ENCODE measurements at places on chromosomes 6 and 20.

- DNase-seq, result peak; percentile 20
These were observed 51.6 kb upstream of the FAM184A start for GRCh38 chr6:119129968-119130484.

DNA sequence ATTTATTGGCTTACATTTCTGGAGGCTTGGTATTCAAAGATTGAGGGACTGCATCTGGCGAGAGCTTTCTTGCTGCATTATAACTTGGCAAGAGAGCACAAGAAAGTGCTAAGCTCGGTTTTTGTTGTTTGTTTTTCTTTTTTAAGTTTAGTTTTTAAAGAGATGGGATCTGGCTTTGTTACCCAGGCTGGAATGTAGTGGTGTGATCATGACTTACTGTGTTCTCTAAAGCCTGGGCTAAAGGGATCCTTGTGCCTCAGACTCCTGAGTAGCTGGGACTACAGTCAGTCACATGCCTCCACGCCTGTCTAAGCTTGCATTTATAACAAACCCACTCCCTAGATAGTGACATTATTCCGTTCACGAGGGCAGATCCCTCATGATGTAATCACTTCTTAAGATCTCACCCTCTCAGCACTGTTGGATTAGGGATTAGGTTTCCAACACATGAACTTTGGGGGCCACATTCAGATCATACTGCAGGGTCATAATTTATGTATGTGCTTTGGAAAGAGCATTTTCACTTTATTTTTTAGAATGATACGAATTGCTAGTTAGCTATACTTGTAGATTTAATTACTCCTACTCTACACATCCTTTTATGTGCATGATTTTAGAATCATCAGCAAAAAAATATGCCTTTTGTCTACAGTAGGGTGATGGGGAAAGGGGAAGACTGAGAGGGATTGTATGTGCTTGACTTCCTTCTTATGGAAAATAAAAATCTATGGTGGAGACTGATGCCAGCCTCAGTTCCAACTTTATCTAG is 167.8 kb downstream of the JARID2 start:
- peak; percentile 47 for DNase-seq

DNA sequence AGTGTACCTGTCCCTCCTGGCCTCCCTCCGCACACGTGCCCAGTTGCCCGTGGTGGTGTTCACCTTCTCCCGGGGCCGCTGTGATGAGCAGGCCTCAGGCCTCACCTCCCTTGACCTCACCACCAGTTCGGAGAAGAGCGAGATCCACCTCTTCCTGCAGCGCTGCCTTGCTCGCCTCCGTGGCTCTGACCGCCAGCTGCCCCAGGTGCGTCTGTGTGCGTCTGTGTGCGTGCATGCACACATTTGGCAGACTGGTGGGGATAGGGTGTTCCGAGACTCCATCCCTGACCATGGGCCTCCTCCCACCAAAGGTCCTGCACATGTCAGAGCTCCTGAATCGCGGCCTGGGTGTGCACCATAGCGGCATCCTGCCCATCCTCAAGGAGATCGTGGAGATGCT is 4.9 kb downstream of the SKIC2 start:
- DNase-seq, result no peak

DNA sequence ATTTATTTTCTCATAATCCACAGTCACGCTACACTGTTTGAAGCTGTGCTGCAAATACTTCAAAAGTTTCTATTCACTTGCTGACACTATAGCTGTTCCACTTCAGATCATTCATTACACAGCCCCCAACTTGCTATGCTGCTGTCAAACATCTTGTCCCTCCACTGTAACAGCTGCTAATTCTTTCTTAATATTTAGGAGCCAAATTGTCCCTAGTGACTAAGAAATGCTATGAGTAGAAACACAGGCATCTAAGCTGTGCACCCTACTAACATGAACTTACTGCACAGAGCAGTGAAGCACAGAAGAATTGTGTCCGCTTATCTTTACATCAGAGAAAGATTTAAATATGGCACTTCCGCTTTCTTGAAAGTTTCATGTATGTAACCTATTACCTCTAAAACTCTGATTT is 91.3 kb downstream of the PDE10A start:
- no peak for DNase-seq

- no peak for DNase-seq
These were observed 867 bp downstream of the TCF21 start for GRCh38 chr6:133889557-133890403.

GRCh38 chr6:2193931-2194330 is 51.5 kb downstream of the GMDS start:
- DNase-seq, result no peak

GRCh38 chr6:157294654-157295053 is 28.7 kb downstream of the TMEM242 start:
- DNase-seq, result no peak

DNA sequence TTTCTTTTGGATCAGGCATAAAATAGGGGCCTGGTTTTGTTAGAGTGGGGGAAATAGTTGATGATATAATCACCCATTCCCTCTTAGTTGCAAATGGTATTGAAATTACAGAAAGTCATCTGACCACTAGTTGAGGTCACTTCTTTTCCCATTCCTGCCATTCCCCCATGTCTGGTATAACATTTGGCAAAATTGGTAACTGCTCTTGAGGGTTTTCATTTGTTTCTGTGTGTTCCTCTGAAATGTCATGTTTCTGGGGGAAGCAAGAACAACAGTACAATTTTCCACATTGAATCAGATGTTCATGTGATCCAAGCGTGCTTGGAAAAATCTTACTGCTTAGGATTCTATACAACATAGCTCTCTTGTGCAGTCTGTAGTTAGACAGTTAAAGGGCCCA is 7.3 kb downstream of the AIG1 start:
- no peak for DNase-seq

DNA sequence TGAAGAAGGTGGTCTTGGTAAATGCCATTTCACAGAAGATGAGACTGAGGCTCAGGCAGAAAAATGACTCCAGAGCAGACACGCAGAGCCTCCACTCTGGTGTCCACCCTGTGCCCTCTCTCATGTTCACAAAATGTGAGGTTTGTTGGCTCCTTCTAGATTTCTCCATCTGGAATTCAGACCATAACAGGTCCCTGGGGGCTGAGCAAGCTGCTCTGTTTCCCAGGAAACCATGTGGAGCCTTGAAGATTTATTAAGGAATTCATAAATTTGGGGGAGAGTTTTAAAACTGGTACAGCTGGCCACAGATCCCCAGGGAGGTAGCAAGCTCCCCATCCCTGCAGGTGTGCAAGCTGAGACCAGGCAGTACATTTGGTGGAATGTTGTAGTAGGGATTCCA is 38.8 kb upstream of the SIRPA start:
- no peak for DNase-seq

- DNase-seq, result peak; percentile 10
These were observed 64.2 kb downstream of the FKBP5 start for GRCh38 chr6:35624341-35625070.

- DNase-seq, result no peak
These were observed 159.5 kb downstream of the MRPL14 start for GRCh38 chr6:43967719-43968091.

DNA sequence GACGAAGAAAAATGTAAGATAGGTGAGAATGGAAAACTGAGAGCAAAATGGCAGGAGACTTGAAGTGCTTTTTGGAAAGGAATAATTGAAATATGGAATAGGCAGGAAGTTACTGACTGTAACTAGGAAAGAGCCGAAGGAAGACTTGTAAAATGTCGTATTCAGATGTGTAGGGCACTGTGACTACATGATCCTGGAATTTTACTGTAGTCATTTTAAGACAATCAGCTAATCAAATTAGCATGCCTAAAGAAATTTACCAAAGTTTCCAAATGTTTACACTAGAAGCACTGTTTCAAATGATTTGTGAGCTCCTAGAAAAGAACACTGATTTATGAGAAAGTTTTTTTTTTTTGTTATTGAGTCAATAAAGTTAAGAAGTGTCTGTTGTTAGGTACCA is 21.2 kb upstream of the ADIG start:
- no peak for DNase-seq

DNA sequence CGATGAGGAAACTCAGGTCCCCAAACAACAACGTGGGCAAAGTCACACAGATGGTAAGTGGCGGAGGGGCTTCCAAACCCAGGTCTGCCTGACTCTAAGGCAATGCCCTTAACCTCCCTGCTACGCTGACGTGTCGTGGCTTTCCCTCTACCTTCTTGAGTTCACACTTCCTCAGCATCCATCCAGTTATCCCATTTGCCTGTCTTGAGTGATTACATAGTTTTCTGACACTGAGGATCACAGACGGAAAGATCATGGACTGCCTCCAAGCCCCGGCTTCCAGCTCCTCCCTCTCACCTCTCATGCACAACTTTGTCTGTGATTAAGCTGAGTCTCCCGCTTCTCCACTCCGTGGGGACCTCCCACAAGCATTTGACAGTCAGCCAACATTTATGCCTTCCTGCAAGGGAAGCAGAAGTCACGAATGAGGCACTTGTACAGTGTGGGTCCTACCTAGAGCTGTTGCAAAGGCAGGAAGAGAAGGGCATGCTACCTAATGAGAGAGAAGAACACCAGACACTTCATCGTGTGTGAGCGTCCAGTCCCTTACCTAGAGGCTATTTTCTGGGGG is 33.8 kb downstream of the TBC1D7 start:
- peak; percentile 75 for DNase-seq

DNA sequence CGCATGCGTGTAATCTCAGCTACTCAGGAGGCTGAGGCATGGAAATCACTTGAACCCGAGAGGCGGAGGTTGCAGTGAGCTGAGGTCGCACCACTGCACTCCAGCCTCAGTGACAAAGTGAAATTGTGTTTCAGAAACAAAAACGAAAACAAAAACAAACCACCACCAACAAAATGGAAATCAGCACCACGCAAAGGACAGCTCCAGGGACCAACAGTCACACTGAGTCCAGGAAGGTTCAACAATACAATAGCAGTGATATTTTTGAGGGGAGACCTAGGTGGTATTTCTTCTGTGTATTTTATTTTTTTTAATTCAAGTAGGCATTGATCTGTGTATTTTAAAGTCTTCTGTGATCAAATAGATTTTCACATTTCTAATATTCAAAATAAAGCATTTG is 9.8 kb downstream of the HLA-F start:
- DNase-seq, result no peak

GRCh38 chr6:48986845-48987244 is 476.2 kb downstream of the MMUT start:
- DNase-seq, result no peak

GRCh38 chr6:26158581-26159356 is 71.5 kb downstream of the HFE start:
- peak; percentile 89 for DNase-seq

- DNase-seq, result no peak
These were observed 38.4 kb upstream of the CCDC167 start for GRCh38 chr6:37538107-37538506.

DNA sequence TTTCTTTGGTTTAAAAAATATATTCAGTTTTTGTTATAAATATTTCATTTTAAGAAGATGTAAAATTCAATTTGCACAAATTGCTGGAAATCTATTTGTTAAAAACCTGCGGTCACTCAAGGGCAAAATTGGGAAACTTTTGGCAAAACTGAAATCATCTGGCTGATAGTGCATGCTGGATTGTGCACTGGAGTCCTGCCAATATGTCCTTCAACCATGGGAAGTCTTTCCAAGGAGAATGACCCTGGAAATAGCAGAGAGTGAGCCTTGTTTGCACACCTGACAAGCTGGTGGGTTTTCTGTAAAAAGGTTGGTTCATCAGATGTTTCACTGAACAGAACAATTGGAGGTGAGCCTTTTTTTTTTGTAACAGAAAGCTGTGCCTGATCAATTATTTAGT is 413.5 kb downstream of the BTBD3 start:
- no peak for DNase-seq

DNA sequence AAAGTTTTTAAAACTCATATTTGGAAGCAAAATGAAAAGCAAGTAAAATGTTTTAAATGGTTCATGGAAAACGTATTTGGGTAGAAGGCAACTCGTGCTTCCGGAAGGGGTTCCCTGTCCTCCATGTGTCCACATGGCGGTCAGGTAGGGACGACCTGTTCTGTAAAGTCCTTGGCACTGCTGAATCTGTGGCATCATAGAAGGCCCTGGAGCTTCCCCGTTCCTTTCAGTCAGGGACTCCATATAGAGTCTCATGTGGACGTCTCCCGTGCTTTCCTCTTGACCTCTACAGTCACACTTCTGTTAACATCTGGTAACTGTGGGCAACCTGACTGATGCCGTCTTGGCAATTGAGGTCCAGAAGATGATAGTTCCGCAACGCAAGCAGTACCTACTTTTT is 11.4 kb downstream of the DYNLT1 start:
- DNase-seq, result no peak

- peak; percentile 54 for DNase-seq
These were observed 72.1 kb downstream of the AFDN start for GRCh38 chr6:167898673-167899311.

GRCh38 chr6:31357886-31358285 is 907 bp upstream of the HLA-B start:
- no peak for DNase-seq

DNA sequence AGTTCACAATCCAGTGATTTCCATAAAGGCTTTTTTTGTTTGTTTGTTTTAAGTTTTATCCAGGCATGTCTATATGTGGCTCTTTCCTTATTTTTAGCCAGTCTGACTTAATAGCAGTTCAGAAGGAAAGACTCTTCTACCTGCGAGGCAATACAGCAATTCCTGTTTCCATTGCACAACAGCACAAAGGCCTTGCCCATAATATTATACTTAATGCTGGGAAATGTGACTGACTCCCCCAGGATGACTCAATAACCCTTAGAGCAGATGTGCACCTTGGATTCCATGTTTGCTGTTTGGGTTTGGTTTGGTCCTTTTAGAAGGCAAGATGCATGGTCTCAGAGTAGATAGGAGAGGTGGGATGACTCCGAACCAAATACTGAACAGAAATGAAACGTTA is 184.1 kb downstream of the MTFR2 start:
- no peak for DNase-seq

DNA sequence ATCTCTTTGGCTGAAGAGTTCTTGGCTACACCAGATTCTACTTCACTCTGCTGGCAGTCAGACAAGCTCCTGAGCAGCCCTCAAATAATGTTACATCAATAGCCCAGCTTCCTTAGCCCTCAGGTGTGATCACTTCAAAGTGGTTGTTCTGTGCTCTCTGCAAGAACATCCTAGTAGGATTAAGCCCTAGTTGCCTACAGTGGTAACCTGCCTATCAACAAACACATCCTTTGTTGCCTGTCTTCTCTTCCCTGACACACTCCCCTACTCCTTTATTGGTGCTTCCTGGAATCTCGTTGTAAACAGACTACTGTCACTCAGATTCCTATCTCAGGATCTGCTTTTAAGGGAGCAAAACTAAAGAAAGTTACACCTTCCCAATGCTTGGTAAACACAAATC is 45.1 kb upstream of the TASP1 start:
- no peak for DNase-seq

DNA sequence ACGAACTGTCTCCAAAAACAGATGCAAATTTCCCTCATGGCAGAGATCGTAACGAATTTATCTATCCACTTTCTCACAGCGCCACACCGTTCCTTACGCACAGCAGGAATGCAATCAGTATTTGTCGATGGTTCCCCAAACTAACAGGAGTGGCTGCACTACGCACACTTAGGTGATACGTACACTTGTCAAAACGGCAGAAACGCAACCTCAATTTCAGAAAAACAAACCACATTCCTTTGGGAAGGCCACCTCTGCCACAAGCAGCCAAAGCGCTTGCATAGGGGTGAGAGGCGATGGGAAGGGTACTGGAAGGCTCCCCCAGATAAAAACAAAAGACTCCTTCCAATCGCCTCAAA is 638 bp downstream of the MDN1 start:
- peak; percentile 51 for DNase-seq

- no peak for DNase-seq
These were observed 49.9 kb upstream of the CST7 start for GRCh38 chr20:24899153-24899552.

- DNase-seq, result peak; percentile 24
These were observed 1.4 kb downstream of the DEFB132 start for GRCh38 chr20:258963-259362.

- DNase-seq, result no peak
These were observed 9.6 kb downstream of the SNX3 start for GRCh38 chr6:108251252-108251651.
